GM13976 (cell line): ENCODE measurements at places on chromosomes 11 and 22.

GRCh38 chr22:26679003-26679629 is 21.7 kb downstream of the MIAT start:
- peak; percentile 79 for DNase-seq

GRCh38 chr11:69423181-69423580 is 58.3 kb upstream of the LINC01488 start:
- DNase-seq: no peak

GRCh38 chr22:46295277-46295971 is 1.2 kb upstream of the GTSE1 start:
- DNase-seq: no peak

DNA sequence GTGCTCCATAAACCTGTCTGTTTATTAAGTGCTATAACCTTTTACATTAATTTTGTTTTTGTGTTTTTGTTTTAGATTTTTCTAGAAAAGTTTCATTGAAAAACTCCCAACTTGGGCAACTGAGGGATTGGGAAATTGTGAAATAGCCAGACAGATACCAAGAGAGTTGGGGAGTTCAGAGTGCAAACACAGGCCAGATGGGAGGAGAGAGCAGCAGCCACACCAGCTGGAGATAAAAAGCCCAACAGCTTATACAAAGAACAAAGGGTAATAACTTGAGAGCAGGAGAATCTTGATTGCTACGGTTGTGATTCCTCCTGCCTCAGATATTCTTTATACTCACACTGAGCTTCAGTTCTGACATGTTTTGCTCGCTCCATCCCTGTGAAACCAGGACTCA is 1642.2 kb downstream of the LRRC4C start:
- no peak for DNase-seq

DNA sequence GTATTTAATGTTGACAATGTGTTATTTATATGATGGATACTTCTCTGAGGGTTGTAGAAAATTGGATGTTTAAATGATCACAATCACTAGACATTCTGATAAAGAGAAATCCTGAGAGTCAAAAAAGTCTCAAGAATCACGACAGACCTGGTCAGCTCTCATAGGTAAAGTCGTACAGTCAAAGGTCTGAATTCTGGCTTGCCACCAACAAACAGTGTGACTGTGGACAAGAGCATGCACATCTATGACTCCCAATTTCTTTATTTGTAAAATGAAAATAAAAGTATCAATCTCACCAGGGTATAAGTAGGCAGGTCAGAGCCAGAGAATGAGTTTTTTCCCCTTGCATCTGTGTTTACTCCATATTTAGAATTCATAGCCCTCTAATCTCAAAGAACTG is 556.7 kb downstream of the FAM181B start:
- no peak for DNase-seq

DNA sequence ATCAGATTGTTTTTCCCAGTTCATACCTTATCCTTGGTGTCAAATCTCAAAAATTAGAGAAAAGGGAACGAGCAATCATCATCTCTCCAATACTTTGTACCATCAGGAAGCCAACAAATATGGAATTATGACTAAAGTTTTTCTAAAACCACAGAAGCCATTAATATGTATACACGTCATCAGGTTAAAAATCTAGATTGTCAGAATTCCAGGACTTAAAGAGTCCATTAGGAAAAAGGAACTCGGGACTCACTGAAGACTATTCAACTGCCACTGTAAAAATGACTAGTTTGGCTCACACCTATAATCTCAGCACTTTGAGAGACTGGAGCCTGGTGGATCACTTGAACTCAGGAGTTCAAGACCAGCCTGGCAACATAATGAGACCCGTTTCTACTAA is 344.4 kb upstream of the LRRC4C start:
- DNase-seq: no peak

- DNase-seq: no peak
These were observed 141.0 kb downstream of the ARHGAP42 start for GRCh38 chr11:100827934-100828661.
